ENCODE measurements at places on chromosomes 16 and 17. TPM values are rescaled to one million over a fixed set of nuclear protein-coding genes. Genes with fewer than 3 reads are reported as not detected.

DNA sequence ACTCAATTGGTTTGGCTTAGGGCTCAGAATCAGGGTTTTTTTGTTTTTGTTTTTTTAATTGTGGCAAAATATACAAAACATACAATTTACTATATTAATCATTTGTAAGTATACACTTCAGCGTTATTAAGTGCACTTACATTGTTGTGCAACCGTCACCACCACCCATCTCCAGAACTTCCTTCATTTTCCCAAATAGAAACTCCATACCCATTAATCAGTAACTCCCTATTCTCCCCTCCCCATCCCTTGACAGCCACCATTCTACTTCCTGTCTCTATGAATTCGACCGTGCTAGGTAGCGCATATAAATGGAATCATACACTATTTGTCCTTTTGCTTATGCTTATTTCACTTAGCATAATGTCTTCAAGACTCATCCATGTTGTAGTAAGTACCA is 45.2 kb upstream of the DHX40 start:
- DNase-seq: no peak

The EPOP gene
- total RNA-seq: 2.6 TPM

DNA sequence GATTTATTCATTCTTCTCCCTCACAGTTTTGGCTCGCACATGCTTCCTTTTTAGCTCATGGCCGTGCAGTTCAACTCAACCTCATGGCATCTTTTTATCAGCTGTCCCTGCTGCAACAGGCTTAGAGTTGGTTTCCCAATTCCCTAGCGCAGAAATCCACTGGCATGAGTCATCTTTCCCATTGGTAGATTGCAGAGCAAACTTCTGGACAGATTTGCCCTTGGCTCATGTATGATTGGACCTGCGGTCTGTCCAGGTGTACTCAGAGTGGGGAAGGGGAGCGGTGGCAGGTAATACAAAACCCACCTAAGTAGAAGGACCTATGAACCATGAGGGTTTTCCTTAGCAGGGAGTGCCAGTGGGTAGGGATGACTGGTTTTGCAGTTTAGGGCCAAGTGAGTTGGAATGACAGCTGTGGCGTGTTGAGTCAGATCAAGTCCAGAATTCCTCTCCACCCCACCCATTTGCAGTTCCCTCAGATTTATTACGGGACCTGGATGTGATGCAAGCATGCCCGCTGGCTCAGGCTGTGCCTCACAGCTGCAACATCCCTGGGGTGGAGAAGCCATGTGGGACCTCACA is 584.7 kb downstream of the WWOX start:
- peak; percentile 93 for DNase-seq

DNA sequence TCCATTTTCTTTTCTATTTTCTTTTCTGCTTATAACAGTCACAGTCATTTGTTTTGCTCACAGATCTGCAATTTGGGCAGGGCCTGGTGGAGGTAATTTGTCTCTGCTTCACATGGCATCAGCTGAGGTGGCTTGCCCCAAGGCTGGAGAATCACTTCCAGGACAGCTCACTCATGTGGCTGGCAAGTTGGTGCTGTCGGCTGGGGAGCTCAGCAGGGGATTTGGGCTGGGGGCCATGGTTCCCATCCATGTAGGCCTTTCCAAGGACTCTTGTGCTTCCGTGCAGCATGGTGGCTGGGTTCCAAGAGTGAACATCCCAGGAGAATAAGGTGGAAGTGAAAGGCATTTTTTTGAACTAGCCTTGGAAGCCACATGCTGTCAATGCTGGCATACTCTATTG is 85.7 kb downstream of the MGAT5B start:
- no peak for DNase-seq

DNA sequence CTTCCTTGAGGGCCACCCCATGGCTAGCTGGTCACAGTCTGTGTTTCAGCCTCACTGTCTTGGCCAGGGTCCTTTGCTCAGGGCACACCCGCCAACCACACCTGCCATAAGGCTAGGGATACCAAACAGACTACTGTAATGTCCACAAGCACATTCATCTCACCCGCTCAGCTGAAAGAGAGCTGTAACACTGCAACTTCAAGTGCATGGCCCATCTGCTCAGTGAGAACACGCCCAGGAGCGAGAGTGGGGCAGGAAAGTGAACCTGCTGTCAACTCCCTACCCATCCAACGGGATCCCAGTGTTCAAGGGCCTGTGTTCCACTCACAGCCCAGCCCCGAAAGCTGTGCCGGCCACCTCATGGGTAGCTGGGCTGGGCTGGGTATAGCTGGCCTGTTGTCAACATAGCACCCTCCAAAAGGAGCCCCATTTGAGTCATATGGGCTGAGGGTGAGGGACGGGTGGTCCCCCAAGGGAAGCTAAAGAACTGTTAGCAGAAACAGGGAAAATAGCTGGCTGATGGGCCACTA is 55.7 kb downstream of the SCNN1B start:
- no peak for DNase-seq

GRCh38 chr17:39596543-39597267 is 11.0 kb downstream of the NEUROD2 start:
- DNase-seq: no peak

- no peak for DNase-seq
These were observed 22.4 kb upstream of the EIF1 start for GRCh38 chr17:41666237-41666641.

The SLC38A8 gene
- total RNA-seq: not detected

The BAIAP3 gene
- total RNA-seq: 2.5 TPM

GRCh38 chr16:77834635-77835540 is 46.5 kb downstream of the VAT1L start:
- DNase-seq: no peak

The KRT15 gene
- 3.3 TPM for total RNA-seq

- DNase-seq: no peak
These were observed 8.2 kb upstream of the ATP2C2 start for GRCh38 chr16:84360170-84360569.

DNA sequence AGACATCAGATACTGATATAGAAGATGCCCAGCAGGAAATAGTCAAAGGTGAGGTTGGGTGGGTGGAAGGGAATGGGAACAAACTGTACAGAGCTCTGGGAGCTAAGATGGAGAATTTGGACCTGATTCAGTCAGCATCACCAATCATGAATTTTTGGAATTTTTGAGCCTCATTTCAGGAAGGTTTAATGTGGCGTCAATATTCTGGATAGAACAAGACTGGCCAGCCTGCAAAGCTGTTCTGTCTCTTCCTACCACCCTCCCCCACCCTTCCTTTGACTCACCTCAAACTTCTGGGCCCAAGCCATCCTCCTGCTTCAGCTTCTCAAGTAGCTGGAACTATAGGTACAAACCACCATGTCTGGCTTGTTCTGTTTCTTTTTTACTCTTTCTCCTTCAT is 32.6 kb downstream of the CTCF start:
- no peak for DNase-seq

The SERPINF2 gene
- 7.5 TPM for total RNA-seq

DNA sequence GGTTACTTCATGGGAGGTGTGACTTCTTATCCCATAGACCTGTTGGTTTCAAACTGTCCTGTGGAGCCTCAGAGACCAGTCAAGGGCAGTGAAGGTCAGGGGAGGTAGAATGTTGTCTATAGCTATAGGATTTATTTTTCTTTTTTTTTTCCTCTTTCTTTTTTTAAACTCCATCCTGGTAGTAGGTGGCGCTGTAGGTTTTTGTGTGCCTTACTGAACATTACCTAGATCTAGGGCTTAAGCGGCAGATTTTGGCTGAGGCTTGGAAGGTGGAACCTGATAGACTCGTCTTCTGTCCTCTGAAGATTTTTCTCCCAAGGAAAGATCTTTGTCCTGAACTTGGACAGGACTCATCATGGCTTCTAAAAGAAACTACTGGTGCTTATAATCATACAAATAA is 8.2 kb upstream of the LASP1NB start:
- no peak for DNase-seq

The MNT gene
- total RNA-seq: 17.4 TPM

GRCh38 chr17:68306819-68307218 is 15.5 kb downstream of the ARSG start:
- DNase-seq: no peak

GRCh38 chr16:508884-509736 is 18.4 kb upstream of the CAPN15 start:
- DNase-seq: no peak

GRCh38 chr16:4110680-4111079 is 5.6 kb downstream of the ADCY9 start:
- DNase-seq: no peak

GRCh38 chr16:15817446-15817845 is 39.4 kb downstream of the MYH11 start:
- no peak for DNase-seq

GRCh38 chr17:30226878-30227277 is 8.6 kb downstream of the SLC6A4 start:
- no peak for DNase-seq

DNA sequence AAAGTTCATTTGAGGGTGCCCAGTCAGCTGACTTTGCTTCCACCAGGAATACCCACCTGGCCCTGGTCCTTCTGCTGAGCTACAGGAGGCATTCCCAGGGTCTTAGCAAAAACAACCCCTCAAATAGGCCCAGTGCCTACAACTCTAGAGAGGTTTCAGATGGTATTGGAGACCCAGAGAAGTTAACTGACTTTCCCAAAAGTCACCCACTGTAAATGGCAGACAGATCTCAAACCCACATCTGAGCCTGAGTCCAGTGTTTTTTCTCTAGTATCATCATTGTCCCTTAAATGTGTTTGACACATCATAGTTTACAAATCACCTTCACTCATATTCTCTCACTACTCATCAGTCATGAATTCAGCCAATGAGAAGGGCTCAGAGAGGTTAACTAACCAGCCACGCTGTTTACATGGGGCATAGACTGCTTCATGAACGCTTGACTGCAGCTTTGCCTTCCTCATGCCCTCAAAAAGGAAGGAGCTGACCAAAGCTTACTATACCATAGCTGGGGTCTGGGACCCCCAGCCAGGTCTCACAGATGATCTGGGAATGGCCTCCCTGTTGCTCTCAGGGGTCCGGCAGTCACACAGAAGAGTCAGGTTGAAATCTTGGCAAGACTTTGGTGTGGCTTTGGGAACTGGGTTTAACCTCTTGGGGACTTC is 3.7 kb downstream of the PHOSPHO1 start:
- no peak for DNase-seq

DNA sequence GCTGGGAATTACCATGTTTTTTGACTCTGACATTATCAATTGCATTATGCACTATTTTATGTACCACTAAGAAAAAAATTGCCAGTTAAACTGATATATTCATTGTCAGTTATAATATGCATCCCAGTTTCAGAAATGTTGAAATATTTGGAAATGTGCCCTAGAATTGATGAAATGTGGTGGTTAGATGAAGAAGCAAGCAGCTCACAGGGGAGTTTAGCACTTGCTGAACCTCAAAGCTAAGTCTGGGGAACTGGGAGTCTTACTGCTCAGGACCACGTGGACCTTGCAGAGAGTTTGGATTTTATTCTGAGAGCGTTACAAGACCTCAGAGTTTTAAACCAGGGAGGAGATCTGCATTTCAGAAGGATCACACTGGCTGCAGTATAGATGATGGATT is 67.9 kb downstream of the TNRC6C start:
- DNase-seq: no peak

GRCh38 chr17:78679495-78680395 is 102.3 kb downstream of the CYTH1 start:
- DNase-seq: no peak

DNA sequence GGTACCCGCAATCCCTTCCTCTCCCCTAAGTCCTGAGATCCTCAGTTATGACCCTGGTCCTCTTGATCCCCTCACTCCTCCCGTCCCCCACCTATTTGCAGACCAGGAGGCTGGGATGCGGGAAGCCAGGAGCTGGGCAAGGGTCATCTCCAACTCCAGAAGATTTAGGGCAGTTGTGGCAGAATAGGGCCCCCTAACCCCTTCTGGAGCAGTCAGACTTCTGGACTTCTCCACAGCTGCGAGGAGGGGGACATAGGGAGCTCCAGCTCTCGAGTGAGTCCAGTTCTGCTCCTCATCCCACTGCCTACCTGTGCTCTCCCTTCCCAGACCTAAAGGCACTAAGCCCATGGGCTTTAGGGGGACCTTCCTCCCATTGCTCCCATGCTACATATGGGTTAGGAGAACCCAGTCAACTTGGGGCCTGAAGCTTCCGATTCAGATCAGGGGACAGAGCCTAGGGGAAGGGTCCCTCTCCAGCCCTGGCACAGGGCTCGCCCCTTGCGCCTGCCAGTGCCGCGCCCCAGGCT is 1.3 kb downstream of the WNK4 start:
- no peak for DNase-seq
